ENCODE measurements at places on chromosomes 1 and 21.

DNA sequence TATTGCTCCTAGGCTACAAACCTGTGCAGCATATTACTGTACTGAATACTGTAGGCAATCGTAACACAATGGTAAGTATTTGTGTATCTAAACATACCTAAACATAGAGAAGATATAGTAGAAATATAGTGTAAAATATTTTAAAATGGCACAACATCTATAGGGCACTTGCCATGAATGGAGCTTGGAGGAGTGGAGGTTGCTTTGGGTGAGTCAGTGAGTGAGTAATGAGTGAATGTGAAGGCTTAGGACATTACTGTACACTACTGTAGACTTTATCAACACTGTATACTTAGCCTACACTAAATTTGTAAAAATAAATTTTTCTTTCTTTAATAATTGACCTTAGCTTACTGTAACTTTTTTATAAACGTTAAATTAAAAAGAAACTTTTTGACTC lies 7.9 kb downstream of the LEFTY2 start:
- H3K4me1 ChIP-seq, result peaks cover 14% of the 10 kb centered on the region
- no peak for DNase-seq
- no peak overlapping the region for H3K27ac ChIP-seq
- no peaks in the 10 kb centered on the region for H3K36me3 ChIP-seq

- no peak overlapping the region for H3K27ac ChIP-seq
- no peak for DNase-seq
- peaks cover 10% of the 10 kb centered on the region for H3K4me1 ChIP-seq
- no peak overlapping the region for H3K4me3 ChIP-seq
Observed at GRCh38 chr1:204799630-204800029, 71.0 kb upstream of the NFASC start.

DNA sequence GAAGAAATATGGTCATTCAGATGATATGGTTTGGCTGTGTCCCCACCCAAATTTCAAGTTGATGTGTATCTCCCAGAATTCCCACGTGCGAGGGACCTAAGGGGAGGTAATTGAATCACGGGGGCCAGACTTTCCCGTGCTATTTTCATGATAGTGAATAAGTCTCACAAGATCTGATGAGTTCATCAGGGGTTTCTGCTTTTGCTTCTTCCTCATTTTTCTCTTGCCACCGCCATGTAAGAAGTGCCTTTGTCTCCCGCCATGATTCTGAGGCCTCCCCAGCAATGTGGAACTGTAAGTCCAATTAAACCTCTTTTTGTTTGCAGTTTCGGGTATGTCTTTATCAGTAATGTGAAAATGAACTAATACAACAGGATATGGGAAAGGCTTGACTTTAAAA lies 1.4 kb upstream of the DPM3 start:
- peaks cover 10% of the 10 kb centered on the region for H3K27me3 ChIP-seq

GRCh38 chr21:31416465-31416864 lies 72.4 kb upstream of the TIAM1 start:
- DNase-seq, result no peak
- peaks cover 18% of the 10 kb centered on the region for H3K36me3 ChIP-seq
- no peak overlapping the region for H3K4me3 ChIP-seq
- peaks cover 2% of the 10 kb centered on the region for H3K4me1 ChIP-seq
- H3K27ac ChIP-seq, result no peak overlapping the region

DNA sequence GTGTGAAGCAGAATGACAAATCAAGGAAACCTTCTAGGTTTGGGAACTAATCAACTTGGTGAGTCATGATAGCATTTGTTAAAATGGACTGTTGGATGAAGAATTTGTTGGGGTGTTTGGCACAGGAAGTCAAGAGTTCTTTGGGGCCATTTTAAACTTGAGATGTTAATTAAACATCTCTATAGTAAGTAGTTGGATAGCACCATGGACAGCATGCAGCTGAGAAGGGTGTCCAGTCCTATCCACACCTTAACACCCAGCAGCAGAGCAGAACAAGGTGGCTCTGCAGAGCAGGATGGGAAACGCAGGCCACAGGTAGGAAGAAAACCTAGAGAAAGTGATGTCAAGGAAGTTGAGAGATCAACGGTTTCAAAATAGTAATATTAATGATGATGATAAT lies 52.5 kb downstream of the TNR start:
- H3K27ac ChIP-seq, result no peak overlapping the region
- DNase-seq, result no peak
- no peaks in the 10 kb centered on the region for H3K4me1 ChIP-seq
- H3K27me3 ChIP-seq, result no peaks in the 10 kb centered on the region

DNA sequence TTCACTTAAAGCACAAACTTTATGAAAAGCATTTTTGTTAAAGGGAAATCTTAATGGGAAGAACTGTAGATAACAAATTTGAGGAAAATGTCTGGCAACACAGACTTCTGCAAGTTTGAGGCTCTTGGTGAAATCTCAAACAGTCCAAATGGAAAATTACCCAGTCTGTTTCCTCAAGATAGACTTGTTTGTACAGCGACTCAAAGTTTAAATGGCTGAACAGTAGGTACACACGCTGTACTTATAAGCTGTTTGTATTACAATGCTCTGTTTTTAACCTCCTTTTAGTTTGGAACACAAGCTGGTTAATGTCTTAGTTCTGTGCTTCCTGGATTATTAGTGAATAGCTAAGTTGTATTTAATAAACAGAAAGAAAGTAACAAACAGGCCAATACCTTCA lies 217.1 kb downstream of the NFIA start:
- H3K4me3 ChIP-seq, result no peak overlapping the region
- no peak for DNase-seq
- peaks cover 14% of the 10 kb centered on the region for H3K4me1 ChIP-seq
- no peaks in the 10 kb centered on the region for H3K36me3 ChIP-seq
- peaks cover 2% of the 10 kb centered on the region for H3K27me3 ChIP-seq

DNA sequence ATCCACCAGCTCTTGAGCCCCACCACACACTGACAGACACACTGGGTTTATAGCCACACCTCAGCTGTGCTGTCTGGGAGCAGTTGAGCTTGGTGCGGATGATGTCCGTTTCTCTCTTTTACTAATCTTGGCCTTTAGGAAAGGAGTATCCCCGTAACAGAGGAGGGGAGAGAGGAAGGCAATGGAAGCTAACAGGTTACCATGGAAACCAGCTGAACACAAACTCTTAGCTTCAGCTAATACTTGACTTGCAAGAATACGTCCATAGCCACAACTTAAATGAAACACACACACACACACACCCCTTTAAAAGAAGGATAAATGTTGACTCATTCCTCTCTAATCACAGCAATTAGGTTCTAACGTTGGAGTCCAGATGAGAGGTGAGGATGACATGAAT lies 28.0 kb upstream of the LRRN2 start:
- H3K36me3 ChIP-seq, result no peaks in the 10 kb centered on the region
- peaks cover 6% of the 10 kb centered on the region for H3K4me1 ChIP-seq
- no peak overlapping the region for H3K4me3 ChIP-seq
- DNase-seq, result no peak

DNA sequence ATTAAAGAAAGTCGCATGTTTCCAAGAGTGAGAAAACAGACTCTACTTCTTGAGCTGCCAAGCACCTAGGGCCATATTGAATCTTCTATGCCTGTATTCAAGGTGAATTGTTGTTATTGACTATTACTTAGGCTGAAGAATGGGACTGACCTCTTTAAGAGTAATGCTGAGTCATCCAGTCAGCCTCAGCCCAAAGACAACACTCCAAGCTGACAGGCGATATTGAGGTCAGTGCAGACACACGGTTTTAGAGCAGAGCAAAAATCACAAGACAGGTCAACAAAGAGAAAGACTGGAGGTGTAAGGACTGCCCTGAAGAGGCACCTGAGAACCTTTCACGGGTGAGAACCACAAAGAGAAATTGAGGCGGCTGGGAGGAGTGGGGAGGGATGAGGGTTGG lies 146.9 kb downstream of the MIS18A start:
- H3K4me3 ChIP-seq, result no peak overlapping the region
- H3K4me1 ChIP-seq, result no peaks in the 10 kb centered on the region
- no peak for DNase-seq

- no peak overlapping the region for H3K4me3 ChIP-seq
- peaks cover 7% of the 10 kb centered on the region for H3K4me1 ChIP-seq
- no peak for DNase-seq
- peaks cover 18% of the 10 kb centered on the region for H3K27me3 ChIP-seq
Observed at GRCh38 chr1:207581496-207582153, 63.3 kb upstream of the CR1L start.

GRCh38 chr1:158013840-158014730 lies 20.6 kb downstream of the KIRREL1 start:
- peaks cover 4% of the 10 kb centered on the region for H3K27me3 ChIP-seq
- no peak overlapping the region for H3K27ac ChIP-seq
- H3K4me3 ChIP-seq, result no peak overlapping the region
- DNase-seq, result no peak
- H3K4me1 ChIP-seq, result no peaks in the 10 kb centered on the region
- H3K36me3 ChIP-seq, result no peaks in the 10 kb centered on the region

DNA sequence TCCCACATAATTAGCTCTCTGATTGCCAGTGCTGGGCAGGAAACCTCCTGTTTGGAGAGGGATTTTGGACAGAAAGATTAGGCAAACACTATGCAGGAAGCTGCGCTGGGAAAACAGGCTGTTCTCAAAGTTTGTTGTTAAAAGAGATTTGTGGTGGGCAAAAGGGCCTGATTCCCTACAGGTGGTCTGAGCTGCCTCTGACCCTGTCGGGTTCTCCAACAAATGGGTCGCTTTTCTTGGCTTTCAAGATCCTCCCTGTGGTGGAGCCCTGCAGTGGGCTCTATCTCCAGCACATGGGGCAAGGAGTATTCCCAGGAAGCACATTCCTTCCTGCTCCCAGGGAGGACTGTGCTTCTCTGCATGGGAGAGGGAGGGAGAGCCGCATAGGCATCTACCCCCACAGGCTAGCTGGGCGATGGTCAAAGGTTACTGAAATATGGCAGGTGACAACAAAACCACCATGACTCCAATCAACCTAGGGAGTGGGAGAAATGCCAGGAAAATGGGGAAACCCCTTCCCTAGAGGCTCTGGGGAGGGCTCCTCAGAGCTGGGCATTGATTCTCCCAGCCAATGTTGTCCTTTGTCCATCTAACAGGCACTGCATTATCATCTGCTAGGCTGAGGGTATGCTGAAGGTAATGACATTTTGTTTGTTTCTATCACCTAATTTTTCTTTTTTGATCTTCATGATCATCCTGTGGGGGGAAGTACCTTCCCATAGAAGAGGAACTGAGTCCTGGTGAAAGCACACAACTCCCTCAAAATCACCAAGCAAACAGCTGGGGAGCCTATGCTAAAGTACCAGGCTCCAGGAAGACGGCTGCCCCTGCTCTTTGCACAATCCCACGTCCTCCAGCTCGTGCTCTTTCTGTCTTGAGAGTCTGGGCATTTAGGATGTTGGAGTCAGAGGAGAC lies 85.3 kb downstream of the PLXNA2 start:
- no peak overlapping the region for H3K27ac ChIP-seq
- H3K36me3 ChIP-seq, result no peaks in the 10 kb centered on the region
- H3K27me3 ChIP-seq, result peaks cover 25% of the 10 kb centered on the region
- H3K4me1 ChIP-seq, result no peaks in the 10 kb centered on the region
- H3K4me3 ChIP-seq, result no peak overlapping the region

- DNase-seq, result no peak
- peak overlapping the region; percentile 58 for H3K4me3 ChIP-seq
- H3K27ac ChIP-seq, result peak overlapping the region; percentile 82
- H3K36me3 ChIP-seq, result no peaks in the 10 kb centered on the region
- H3K27me3 ChIP-seq, result no peaks in the 10 kb centered on the region
Observed at GRCh38 chr21:16194788-16195537, 465.2 kb downstream of the USP25 start.

GRCh38 chr1:223739366-223740037 lies 27.2 kb downstream of the CAPN2 start:
- H3K27ac ChIP-seq, result no peak overlapping the region
- DNase-seq, result no peak
- peaks cover 13% of the 10 kb centered on the region for H3K4me1 ChIP-seq
- H3K36me3 ChIP-seq, result peaks cover 32% of the 10 kb centered on the region
- H3K4me3 ChIP-seq, result no peak overlapping the region

DNA sequence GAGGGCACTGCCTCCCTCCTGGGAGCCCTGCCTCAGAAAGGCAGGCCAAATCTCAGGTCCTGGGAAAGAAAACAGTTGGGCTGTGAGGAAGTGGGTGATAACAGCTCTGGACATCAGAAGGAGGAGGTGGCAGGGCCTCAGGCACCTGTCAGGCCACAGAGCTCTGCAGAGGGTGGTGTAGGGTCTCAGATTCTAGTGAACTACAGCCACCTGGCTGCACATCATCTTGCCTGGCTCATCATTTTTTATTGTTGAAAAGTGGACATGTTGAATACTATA lies 15.3 kb upstream of the ZNF678 start:
- H3K4me3 ChIP-seq, result no peak overlapping the region
- DNase-seq, result no peak

DNA sequence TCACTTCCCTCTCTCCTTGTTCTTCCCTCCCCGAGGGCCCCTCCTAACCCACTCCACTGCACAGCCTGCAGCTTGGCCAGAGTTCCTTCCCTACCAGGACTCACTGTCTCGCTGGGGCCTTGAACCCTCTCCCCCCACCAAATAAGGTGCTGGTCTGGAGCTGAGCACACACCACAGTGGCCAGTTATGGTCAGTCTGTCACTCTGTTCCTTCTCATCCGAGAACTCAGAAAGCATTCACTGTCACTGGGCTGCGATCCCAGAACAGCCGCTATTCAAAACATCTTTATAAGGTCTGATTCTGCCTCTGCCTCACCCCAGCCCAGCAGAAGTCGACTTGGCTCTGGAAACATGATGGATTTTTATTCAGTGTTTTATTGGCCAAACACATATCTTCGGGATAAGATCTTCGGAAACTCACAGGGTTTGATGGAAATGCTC lies 19.8 kb upstream of the LBR start:
- no peak for DNase-seq
- no peaks in the 10 kb centered on the region for H3K27me3 ChIP-seq
- H3K27ac ChIP-seq, result peak overlapping the region; percentile 7
- H3K4me1 ChIP-seq, result peaks cover 61% of the 10 kb centered on the region
- H3K4me3 ChIP-seq, result no peak overlapping the region
- H3K36me3 ChIP-seq, result peaks cover 3% of the 10 kb centered on the region

GRCh38 chr1:40815420-40815819 lies 31.8 kb downstream of the KCNQ4 start:
- H3K4me3 ChIP-seq, result no peak overlapping the region
- no peak overlapping the region for H3K27ac ChIP-seq
- DNase-seq, result no peak
- no peaks in the 10 kb centered on the region for H3K36me3 ChIP-seq
- H3K27me3 ChIP-seq, result peaks cover 8% of the 10 kb centered on the region

DNA sequence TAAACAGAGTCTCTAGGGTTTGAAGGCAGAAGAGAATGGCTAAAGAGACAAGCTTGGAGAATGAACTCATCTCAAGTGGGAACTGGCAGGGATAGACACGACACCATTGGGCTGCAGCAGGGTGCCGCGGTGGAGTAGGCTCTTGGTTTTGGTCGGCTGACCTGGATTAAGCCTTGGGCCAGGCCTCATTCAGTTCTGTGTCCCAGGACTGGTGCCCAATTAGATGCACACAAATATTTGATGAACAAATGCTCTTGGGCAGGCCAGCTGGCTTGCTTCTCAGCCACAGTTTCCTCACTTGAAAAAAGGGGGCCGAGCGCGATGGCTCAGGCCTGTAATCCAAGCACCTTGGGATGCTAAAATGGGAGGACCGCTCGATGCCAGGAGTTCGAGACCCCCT lies 53.4 kb upstream of the CITED4 start:
- no peak overlapping the region for H3K27ac ChIP-seq
- no peaks in the 10 kb centered on the region for H3K27me3 ChIP-seq
- H3K4me1 ChIP-seq, result no peaks in the 10 kb centered on the region
- no peak for DNase-seq
- H3K4me3 ChIP-seq, result no peak overlapping the region

Measured in activated CD4-positive, alpha-beta T cell treated with anti-CD3 and anti-CD28 coated beads, Interleukin-2, amount 10 ng/mL, durations not matched to agents 7 days and 5 days (primary cell).